ENCODE measurements at places on chromosomes 4 and X. TPM values are rescaled to one million over a fixed set of nuclear protein-coding genes. Genes with fewer than 3 reads are reported as not detected.

Gene RBM41
- 19.7 TPM for total RNA-seq

Gene UGT2B10
- total RNA-seq = not detected

Gene DGKK
- not detected for total RNA-seq

Gene CHST7
- total RNA-seq = 5.7 TPM

Gene FAT1
- total RNA-seq = not detected

Gene TRIM61
- total RNA-seq = 3.1 TPM

Gene RASL11B
- total RNA-seq = 0.17 TPM

Gene MTNR1A
- total RNA-seq = not detected

Gene ADAM29
- total RNA-seq = not detected

Gene MANBA
- 23.8 TPM for total RNA-seq
